ENCODE measurements at places on chromosomes 3 and 15. TPM values are rescaled to one million over a fixed set of nuclear protein-coding genes. Genes with fewer than 3 reads are reported as not detected.
A peak's percentile ranks its signal among the peaks of the same experiment; 100 is the strongest.

ACY1 gene
- total RNA-seq = 16.8 TPM

DNA sequence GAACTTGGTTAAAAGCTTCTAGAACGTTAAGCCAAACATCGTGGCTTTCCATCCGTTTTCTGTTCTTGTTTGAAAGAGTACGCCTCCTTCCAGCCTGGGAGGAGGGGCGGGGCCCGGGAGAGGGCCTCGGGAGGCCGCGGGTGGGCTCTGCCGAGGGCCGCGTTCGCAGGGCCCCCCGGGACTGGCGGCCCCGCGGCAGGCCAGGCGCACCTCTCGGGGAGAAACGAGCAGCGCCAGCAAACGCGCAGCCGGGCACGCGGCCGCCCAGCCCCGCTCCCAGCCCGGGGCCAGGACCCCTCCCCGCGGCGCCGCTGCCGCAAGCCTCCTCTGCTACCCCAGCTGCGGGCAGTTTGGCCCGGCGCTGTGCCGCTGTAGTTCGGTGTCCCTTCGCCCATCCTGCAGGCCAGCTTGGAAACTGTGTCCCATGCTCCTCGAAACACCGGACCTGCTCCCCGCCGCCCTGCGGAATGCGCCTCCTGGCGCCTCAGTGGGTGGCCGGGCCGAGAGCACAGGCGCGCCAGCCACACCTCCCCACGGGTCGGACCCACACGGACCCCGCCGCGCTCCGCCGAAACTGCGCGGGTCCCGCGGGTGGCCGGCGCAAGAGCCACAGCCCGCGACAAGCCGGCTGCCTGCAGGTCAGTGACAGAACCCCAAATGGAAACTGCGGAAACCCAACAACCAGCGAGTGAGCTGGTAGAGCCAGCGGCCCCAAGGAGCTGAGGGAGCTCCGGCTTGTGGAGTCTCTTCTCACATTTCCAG lies 2.3 kb downstream of the OCA2 start:
- DNase-seq = peak; percentile 62

C15orf61 gene
- total RNA-seq = 7.9 TPM

PXYLP1 gene
- 20.7 TPM for total RNA-seq

POLQ gene
- 3.7 TPM for total RNA-seq

- DNase-seq = peak; percentile 95
These were observed at the start of gene RARB for GRCh38 chr3:25427942-25428788. RARB (plus strand) TSS chr3:25428263; CDS start chr3:25428732, 469 bp downstream.

FGF12 gene
- 7.2 TPM for total RNA-seq

DNA sequence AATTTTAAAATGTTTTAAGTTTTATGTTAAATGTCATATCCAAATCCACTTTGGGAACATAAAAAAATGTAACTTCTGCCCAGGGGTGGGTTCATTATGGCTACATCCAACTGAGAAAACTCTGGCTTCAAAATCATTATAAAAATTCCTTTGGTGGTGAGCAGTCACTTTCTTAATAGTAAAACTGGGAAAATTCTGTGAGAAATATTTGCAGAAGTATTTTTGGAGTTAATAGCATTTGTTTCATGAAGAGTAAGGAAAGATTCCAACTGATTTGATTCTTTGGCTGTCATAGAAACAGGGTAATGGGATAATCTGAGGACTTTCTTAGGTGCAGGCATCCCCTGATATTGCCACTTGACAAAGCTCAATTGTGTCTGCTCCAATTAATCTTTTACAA lies 38.8 kb downstream of the CPA3 start:
- no peak for DNase-seq

All from tongue (tissue), 3 donors.